ENCODE measurements at places on chromosomes 5 and 9.
A peak's percentile ranks its signal among the peaks of the same experiment; 100 is the strongest.

GRCh38 chr5:178553517-178553916, 36.7 kb downstream of the COL23A1 start:
- no peak for DNase-seq

DNA sequence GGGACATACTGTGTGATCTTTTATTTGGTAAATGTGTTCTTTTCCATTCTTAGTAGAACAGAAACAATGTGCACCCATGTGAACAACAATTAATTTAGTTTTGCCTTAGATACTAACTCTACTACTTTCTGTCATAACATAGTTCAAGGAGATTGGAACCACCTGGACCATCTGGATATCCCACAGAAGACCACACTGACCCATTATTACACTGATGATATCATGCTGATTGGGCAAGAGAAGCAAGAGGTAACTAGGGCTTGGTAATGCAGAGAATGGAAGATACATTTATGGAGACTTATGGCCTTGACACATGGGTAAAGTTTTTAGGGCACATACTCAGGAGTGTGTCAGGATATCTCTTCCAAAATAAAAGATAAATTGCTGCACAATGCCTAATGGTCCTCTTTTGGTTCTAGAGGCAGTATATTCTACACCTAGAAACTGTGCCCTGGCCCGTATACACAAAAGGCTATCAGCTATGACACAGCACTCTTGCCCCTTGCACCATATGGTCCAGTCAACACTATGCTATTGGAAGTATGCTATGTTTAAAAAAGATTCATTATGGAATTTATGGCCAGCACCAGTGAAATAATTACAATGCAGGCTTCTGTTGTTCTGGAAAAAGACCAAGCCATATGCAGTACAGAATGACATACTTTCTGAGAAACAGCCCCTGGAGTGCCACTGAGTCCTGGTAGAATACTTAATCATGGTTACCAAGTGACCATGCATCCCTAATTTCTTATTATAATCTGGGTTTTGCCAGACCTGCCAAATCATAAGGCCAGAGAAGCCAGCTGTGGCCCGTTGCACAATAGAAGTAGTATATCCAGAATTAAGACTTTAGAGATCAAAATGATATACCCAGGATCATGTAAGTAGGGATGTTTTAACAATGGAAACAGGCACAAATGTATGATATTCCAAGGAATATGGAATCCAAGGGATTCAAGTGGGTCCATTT, 41.6 kb upstream of the MROH2B start:
- DNase-seq: no peak

GRCh38 chr5:61340775-61341361, 8.8 kb downstream of the ZSWIM6 start:
- no peak for DNase-seq

GRCh38 chr5:85488295-85488694, 1103.6 kb upstream of the EDIL3 start:
- no peak for DNase-seq

- no peak for DNase-seq
Observed at GRCh38 chr5:78791501-78792100, 143.0 kb upstream of the LHFPL2 start.

DNA sequence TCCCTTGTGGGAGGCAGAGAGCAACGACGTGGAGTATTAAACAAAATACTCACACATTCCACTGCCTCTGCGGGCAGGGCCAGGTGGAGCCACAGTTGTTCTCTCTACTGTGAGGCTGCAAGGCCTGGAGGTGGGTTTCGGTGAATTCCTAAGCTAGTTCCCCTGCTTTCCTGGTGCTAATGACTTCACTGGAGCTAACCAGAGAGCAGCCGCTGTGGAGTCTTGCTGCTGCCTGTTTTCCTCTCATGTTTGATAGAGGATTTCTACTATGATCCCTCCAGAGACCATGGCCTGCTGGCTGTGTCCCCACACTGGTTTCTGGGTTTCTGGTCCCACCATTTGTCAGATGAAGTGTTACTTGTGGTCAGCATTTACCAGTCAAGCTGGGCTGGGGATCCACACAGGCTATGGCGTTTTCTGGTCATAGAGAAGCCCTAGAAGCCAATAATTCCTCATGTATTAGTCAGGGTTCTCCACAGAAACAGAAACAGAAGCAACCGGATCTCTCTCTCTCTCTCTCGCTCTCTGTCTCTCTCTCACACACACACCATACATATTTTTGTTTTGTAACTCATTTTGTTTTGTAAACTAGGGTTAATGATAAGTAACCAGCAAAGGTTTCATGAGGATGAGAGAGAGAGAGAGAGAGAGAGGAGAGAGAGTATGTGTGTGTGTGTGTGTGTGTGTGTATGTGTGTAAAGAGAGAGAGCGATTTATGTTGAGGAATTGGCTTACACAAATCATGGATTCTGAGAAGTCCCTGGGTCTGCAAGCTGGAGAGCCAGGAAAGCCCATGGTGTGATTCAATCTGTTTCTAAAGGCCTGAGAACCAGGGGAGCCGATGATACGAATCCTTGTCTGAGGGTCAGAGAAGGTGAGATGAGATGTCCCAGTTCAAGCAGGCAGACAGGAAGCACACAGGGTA, 403.0 kb downstream of the GADD45G start:
- peak; percentile 3 for DNase-seq

GRCh38 chr5:168578538-168579487, at the start of gene PANK3:
Gene PANK3 (minus strand): TSS chr5:168579368. CDS start chr5:168579283, 85 bp downstream.
- DNase-seq: no peak

GRCh38 chr9:69857131-69857530, 36.5 kb downstream of the CFAP95 start:
- peak; percentile 90 for DNase-seq

GRCh38 chr9:124212381-124213050, 45.2 kb upstream of the NEK6 start:
- peak; percentile 69 for DNase-seq

GRCh38 chr5:173027905-173028304, 28.2 kb upstream of the CREBRF start:
- no peak for DNase-seq

- no peak for DNase-seq
Observed at GRCh38 chr5:68380078-68380477, 164.5 kb downstream of the PIK3R1 start.

- no peak for DNase-seq
Observed at GRCh38 chr9:18994263-18994916, 38.6 kb downstream of the SAXO1 start.

GRCh38 chr9:88723751-88724150, 188.8 kb downstream of the NXNL2 start:
- no peak for DNase-seq

GRCh38 chr5:179296150-179296821, 49.0 kb downstream of the ADAMTS2 start:
- DNase-seq: no peak

DNA sequence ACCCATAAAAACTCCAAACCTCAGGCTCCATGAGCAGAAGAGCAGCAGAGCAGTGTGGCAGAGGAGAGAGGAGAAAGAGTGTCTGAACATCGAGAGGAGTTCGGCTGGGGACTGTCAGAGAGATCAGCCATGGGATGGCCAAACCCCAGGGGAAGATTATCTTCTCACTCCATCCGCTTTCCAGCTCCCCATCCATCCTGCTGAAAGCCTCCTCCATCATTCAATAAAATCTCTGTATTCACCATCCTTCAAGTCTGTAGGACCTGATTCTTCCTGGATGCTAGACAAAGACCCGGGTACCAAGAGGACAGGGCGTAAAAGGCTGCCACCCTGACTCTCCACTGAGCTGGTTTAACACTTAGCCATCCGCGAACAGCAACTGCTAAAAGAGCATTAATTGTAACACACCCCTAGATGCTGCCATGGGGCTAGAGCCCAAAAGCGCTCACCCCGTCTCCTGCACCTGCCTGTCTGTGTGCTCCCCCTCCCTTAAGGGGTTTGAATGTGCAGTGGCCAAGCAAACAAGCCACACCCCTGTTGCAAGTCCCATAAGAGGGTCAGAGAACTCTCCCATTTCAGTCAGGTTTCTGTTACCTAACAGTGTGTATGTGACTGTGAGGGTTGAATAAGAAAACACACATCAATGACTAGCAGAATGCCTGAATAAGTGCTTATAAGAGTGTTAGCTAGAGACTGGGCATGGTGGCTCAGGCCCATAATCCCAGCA, 13.9 kb upstream of the SELENOP start:
- no peak for DNase-seq

GRCh38 chr5:8329773-8330172, 460.8 kb downstream of the MTRR start:
- peak; percentile 61 for DNase-seq

- no peak for DNase-seq
Observed at GRCh38 chr9:91053824-91054223, 252.2 kb downstream of the SYK start.

GRCh38 chr5:42828671-42829070, 17.0 kb upstream of the SELENOP start:
- DNase-seq: no peak

DNA sequence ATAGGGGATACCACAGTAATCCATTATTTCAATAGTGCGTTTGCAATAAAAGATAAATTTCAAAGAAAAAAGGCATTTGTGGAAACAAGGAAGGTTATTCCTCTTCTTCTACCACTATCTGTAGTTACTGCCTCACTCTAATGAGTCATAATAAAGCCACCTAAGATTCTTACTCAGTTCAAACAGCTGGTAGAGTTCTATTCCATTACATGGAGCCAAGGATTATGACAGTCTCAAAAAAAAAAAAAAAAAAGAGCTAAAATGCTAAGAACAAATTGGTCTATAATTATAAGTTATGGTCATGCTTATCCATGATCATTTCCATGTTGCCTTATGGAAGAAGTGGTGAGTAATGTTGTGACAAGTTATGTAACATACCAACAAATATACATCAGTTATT, 46.3 kb downstream of the DENND1A start:
- peak; percentile 19 for DNase-seq

- peak; percentile 35 for DNase-seq
Observed at GRCh38 chr5:122341087-122341486, 29.1 kb downstream of the SNCAIP start.

- no peak for DNase-seq
Observed at GRCh38 chr9:125989524-125990180, 242.5 kb downstream of the PBX3 start.

DNA sequence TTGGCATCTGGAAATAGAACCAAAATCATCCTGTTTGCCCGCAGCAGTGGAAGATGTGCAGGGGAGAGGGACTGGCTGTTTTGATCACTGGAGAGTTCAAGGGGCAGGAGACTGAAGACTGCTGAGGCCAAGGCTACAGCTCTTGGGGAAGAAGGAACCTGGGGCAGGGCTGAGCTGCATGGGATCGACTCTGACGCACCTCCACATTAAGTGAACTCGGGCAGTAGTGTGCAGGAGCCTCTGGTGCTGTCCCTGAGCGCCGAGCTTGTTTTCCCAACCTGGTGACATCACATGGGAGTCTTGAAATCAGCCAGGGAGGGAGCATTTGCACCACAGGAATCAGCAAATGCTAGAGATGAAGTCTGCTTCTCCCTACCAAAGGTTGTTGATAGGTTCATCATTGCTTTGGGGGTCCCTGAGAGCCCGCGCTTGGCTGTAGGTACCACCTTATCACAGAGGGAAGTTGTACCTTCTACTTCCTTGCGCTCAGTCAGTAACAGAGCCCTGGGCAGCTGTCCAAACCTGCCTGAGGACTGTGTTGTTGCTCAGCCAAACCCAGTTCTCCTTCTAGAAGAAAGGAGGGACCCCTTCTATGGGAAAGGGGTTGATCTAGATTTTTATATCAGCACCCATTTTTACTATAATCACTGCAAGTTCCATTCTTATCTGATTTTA, 52.3 kb upstream of the CTSL start:
- no peak for DNase-seq

DNA sequence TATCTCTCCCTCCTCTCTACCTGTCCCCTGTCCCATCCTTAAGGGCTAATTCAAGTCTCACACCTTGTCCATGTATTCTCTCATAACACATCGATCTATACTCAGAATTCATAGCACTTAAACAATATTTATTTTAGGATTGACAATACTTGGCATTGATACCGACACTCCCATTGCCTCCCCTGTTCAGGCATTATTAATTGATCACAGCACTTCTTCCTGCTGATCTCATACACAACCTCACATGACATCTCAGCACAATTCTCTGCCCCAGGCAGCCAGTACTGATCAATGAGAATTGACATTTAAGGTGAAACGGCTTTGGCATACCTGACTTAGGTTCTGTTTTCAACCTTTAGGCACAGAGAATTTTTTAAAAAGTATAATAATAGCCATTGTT, 582.4 kb upstream of the BRINP1 start:
- no peak for DNase-seq

Data from foreskin fibroblast (primary cell).